ENCODE measurements at places on chromosomes 7 and 10.

DNA sequence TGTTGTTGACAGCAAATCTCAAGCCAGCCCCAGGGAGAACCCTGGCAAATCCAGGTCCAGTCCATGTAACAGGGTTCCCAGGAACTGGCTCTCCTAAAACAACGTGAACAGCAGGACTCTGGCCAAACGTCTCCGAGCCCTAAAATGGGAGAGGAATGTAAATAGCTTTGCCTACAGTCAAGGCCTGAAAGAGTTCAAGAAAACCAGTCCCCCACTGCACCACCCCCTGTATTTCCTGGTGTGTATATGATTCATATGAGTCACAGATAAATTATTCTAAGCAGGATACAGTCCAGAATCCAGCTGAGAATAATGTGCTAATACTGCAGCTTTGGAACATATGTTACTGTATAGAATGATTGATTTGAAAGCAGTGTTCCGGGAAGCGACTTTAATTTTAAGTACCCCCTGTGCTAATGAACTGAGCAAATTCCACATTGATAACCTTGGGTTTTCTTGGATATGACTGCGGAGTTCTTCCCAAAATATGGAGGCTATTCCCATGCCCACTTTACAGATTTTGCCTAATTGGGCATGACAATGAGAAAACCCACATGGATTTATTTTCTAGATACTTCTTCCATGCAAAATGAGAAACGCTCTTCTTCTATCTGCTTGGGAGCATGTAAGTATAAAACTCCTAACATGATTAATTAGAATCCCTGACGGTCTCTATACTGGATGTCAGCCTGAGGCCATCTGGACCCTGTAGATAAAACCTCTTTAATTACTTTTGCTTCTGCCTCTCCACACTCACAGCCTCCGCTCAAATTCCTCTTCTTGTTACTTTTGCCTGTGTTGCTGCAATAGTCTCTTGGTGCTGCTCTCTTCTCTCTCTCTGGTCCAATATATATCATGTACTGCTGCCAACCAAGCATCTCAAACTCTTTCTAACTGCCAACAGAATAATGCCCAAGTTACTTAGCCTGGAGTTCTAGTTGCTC, 50.2 kb downstream of the LAMB4 start:
- DNase-seq: no peak

DNA sequence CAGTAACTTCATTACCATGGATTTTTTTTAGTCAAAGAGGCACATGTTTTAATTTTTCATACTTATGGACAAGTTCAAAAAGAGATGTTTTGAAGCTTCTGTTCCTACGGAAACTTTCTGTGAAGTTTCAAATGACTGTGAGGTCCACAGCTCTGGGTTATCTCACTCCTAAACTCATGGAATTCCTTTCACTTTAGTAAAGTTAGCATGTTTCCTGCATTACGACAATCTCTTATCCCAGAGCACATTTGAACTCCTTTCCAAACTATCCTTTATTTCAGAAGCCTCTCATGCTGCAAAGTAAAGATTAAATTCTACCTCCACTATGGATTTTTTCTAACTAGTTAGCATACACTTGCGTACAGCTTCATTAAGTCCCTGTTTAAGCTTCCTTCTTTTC, 15.3 kb upstream of the ADD3 start:
- DNase-seq: no peak

DNA sequence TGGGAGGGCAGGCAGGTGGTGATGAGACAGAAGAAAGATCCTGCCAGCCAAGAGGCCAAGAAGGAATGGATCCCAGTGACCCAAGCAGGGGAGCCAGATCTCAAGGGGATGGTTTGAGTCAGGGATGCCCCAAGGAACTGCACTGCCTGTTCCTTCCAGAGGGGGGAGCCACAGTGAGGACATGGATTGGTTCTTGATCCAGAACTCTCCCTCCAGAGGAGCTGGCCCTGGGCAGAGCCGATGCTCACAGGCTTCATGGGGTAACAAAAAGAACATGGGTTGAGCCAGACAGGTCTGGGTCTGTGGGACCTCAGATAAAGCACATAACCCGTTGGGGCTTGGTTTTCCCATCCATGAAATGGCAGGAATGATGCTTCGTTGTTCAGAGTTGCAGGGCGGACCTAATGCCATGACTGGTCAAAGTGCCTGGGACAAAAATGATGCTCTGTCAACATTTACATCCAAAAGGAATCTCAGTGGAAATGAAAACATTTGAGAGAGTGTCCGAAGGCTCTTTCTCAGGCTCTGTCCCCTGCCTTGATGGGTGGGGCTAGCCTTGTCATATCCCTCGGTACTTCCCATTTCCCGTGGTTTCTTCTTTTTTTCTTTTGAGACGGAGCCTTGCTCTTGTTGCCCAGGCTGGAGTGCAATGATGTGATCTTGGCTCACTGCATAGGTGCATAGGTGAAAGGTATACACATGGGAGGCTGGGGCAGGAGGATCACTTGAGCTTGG, 4.7 kb upstream of the DENND2A start:
- no peak for DNase-seq

GRCh38 chr10:112235141-112235540, 48.1 kb upstream of the TECTB start:
- DNase-seq: no peak

DNA sequence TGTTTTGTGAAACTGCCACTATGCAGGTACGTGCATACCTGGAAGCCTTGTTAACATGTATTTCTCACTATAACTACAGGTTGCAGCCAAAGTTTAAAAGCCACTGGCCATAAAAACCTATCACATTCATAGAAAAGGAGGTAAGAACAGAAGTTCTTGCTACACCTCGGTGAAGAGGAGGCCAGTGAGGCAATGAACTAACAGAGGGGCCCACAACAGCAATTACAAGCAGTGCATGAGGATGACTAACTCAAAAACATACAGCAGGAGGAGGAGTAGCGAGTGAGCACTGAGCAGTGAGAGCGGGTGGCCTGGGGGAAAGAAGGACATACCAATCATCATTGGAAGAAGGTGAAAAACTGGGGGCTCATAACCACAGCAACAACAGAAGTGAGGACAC, 51.6 kb downstream of the NUDCD3 start:
- DNase-seq: no peak

DNA sequence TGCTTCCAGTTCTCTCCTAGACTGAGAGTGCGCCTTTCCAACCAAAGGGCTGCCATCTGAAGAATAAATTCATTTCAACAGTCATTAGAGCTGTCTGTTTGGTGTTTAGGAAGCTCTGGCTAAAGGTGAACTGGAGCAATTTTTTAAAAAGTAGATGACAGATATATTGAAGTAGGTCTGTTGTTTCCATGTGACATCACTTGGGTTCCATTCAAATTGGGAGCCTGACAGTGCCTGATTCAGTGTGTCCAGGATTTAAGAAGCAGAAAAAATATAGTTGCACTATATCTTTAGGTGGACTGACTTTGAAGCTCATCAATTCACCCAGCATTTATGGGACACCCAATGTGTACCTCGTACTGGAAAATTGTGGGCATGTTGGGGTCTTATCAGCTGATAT, 367.7 kb downstream of the BBS9 start:
- DNase-seq: no peak

GRCh38 chr10:87850742-87851205, 12.6 kb downstream of the KLLN start:
- DNase-seq: no peak

GRCh38 chr10:102476466-102477141, 25.3 kb upstream of the C10orf95 start:
- no peak for DNase-seq
